ENCODE measurements at places on chromosomes 5 and 9. TPM values are rescaled to one million over a fixed set of nuclear protein-coding genes. Genes with fewer than 3 reads are reported as not detected.

- DNase-seq = no peak
These were observed 83.2 kb upstream of the DMRTA1 start for GRCh38 chr9:22363421-22363887.

DNA sequence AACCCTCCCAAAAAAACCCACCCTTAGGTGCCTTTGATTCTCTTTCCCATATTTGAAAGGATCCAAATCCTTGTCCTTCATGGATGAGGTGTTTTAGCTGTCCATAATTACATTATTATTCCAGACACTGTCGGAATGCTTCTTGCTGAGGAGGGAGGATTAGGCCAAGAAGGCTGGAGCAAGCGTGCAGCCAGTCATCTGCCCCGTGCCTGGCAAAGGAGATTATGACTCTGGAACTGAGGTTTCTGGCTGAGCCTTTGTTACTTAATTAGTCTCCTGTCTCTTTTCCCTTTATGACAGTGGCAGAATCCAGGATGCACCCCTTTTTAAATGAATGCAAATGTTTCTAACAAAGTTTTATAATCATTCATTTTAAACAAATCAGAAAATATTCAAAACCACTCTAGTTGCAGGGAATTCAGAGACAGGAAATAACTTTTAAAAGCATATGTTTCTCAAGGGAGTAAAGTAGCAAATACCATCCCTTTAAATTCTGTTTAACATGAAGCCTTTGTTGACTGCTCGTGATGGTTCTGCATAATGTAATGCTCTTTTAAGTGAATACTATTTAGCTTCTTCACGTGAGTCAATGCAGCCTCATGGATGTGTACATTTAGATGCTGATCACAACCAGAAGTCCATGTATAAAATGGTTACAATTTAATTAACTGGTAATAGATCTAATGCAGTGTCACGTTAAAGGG is 69.8 kb downstream of the GALNT10 start:
- no peak for DNase-seq

- DNase-seq = peak; percentile 67
These were observed 564 bp downstream of the SLC25A25 start for GRCh38 chr9:128068386-128069205.

The HABP4 gene
- 5.0 TPM for total RNA-seq

The ORM2 gene
- total RNA-seq = 3,162 TPM

Measured in right lobe of liver (tissue), 6 donors.